Central memory CD8-positive, alpha-beta T cell (primary cell): ENCODE measurements at places on chromosomes 2 and 18.

- no peak overlapping the region for H3K27ac ChIP-seq
- H3K36me3 ChIP-seq: no peaks in the 10 kb centered on the region
- DNase-seq: no peak
- H3K4me3 ChIP-seq: no peak overlapping the region
- peaks cover 4% of the 10 kb centered on the region for H3K4me1 ChIP-seq
These were observed 128.3 kb upstream of the ATP5MC3 start for GRCh38 chr2:175309799-175310198.

- no peaks in the 10 kb centered on the region for H3K36me3 ChIP-seq
- H3K27ac ChIP-seq: no peak overlapping the region
- DNase-seq: no peak
- H3K4me3 ChIP-seq: no peak overlapping the region
- H3K4me1 ChIP-seq: no peaks in the 10 kb centered on the region
These were observed 10.0 kb upstream of the LAPTM4A start for GRCh38 chr2:20061476-20061875.

DNA sequence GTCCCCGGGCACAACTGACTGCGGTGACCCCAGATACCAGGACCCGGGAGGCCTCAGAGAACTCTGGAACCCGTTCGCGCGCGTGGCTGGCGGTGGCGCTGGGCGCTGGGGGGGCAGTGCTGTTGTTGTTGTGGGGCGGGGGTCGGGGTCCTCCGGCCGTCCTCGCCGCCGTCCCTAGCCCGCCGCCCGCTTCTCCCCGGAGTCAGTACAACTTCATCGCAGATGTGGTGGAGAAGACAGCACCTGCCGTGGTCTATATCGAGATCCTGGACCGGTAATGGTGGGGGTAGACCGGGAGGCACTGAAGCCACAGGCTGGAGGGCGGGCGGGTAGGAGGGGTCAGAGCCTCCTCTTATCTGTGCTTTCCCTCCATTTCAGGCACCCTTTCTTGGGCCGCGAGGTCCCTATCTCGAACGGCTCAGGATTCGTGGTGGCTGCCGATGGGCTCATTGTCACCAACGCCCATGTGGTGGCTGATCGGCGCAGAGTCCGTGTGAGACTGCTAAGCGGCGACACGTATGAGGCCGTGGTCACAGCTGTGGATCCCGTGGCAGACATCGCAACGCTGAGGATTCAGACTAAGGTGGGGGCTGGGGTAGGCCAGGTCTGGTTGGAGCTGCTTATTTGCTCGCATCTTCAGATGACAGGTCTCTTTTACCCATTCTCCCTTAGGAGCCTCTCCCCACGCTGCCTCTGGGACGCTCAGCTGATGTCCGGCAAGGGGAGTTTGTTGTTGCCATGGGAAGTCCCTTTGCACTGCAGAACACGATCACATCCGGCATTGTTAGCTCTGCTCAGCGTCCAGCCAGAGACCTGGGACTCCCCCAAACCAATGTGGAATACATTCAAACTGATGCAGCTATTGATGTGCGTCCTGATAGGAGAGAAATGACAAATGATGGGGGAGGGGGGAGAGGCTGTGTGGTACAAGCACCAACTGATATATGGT is 780 bp downstream of the HTRA2 start:
- H3K27me3 ChIP-seq: no peaks in the 10 kb centered on the region
- peaks cover 47% of the 10 kb centered on the region for H3K4me1 ChIP-seq

DNA sequence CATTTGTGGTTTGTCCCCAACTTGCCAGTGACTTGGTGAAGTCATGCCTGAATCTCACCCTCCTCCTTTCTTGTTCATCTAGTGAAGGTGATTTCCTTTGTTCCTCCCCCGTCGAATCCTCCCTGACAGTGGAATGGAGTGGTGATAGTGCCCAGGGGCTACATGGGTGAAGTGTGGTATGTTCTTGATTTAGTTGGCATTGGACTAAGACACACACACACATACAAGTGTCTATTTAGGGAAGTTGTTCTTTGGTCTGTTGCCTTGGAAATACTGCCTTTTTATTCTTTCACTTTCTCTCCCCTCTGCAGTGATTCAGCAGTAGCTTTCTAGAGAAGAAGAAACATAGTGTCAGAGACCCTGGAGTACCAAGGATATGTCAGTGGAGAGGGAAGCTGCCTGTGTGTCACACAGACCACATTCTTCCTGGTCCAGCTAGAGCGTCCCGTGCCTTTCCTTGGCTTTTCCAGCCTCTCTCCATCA is 10.9 kb downstream of the INPP4A start:
- peak; percentile 33 for DNase-seq
- peak overlapping the region; percentile 92 for H3K27ac ChIP-seq
- peaks cover 94% of the 10 kb centered on the region for H3K4me1 ChIP-seq
- H3K27me3 ChIP-seq: no peaks in the 10 kb centered on the region
- H3K36me3 ChIP-seq: peaks cover 19% of the 10 kb centered on the region

DNA sequence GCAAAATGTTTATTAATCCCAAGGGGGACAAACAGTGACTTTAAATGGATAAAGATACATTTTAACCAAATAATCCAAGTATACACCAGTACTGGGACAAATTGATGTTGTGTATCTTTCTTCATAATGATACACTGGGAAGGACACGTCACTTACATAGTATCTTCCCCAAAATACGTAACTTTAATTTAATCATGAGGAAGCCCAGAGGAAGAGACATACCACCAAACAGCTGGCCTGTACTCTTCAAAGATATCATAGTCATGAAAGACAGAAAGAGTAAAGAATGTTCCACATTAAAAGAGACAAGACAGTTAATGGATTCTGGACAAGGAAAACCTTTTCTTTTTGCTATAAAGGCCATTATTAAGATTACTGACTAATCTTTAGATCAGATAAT is 37.1 kb downstream of the AGFG1 start:
- peaks cover 4% of the 10 kb centered on the region for H3K36me3 ChIP-seq
- H3K4me3 ChIP-seq: no peak overlapping the region
- no peaks in the 10 kb centered on the region for H3K27me3 ChIP-seq

DNA sequence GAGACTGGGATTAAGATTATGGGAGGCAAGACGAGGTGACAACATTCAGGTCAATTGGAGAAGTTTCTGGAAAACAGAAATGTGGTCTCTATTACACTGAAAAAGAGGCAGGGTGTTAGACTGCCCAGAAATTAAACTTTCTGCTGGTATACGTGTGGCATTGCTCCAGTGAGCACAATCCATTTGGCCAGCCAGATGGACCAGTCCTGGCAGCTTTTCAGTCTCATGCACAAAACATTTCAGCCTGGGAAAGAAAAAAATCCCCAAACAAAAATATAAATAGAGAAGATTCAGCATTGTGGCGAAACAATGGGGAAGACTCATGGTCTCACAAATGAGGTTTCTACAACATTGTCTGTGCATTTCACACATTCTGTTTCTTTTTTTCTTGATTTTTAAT is 113.9 kb downstream of the HNMT start:
- H3K4me1 ChIP-seq: no peaks in the 10 kb centered on the region
- no peak overlapping the region for H3K27ac ChIP-seq
- no peaks in the 10 kb centered on the region for H3K27me3 ChIP-seq
- no peak for DNase-seq
- peaks cover 2% of the 10 kb centered on the region for H3K36me3 ChIP-seq

GRCh38 chr2:86786001-86786536 is 4.6 kb downstream of the CD8A start:
- peaks cover 57% of the 10 kb centered on the region for H3K4me1 ChIP-seq
- peak overlapping the region; percentile 76 for H3K4me3 ChIP-seq
- no peaks in the 10 kb centered on the region for H3K27me3 ChIP-seq
- H3K27ac ChIP-seq: peak overlapping the region; percentile 96

DNA sequence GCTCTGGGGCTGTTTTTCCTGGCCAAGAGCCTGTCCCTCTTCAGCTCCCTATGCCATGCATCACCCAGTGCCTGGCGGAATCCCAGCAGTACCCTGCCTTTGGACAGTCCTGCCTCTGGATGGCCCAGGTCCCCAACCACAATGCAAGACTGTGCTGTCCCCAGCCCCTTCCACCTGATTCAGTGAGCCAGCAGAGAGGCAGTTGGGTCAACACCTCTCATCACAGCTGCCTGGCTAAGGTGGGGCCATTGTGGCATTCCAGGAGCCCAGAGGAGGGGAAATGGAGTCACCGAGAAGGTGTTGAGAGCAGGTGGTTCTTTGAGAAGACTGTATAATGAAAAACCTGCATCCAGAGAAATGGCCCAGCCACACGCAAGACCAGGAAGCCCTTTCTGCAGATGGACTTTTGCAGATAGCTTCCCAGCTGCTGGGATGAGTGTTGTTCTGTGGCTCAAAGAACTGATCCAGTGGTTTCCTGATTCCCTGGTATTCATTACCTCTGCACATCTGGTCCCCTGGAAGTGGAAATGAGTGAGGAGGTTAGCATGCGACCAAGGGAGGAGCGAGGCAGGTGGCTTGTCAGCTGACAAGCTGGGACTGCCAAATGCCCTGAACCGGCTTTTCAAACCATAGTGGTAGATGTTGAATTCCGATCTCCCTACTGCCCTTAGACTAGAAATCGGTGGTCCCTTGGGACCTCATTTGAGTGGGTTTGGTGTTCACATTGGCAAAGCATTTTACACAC is 1.7 kb upstream of the ASPRV1 start:
- H3K4me3 ChIP-seq: no peak overlapping the region
- H3K27ac ChIP-seq: no peak overlapping the region
- no peaks in the 10 kb centered on the region for H3K27me3 ChIP-seq
- H3K4me1 ChIP-seq: peaks cover 1% of the 10 kb centered on the region
- DNase-seq: no peak

DNA sequence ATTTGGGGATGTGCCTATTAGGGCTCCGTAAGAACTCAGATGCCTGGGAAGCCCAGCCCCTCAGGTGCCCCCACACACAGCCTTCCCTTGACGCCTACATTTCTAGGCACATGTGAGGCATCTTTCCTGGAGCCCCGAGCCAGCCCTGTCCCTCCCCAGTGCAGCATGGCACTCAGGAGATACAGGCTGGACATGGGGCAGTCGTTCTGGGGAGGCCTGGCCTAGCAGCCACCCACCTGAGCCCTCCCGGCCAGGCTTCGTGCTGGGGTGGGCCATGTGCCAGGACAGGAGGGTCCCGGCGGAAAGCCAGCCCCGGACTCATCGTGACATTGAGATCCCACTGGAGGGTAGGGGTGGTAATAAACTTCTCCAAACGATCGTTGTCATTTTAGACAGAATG is 15.2 kb downstream of the BOK start:
- no peak for DNase-seq
- H3K4me3 ChIP-seq: no peak overlapping the region
- peaks cover 6% of the 10 kb centered on the region for H3K36me3 ChIP-seq
- no peaks in the 10 kb centered on the region for H3K27me3 ChIP-seq

- H3K27me3 ChIP-seq: peaks cover 84% of the 10 kb centered on the region
- no peak overlapping the region for H3K27ac ChIP-seq
These were observed 163.7 kb upstream of the RMP24 start for GRCh38 chr18:35808796-35809195.

GRCh38 chr2:26627350-26628105 is 13.6 kb downstream of the CIB4 start:
- H3K4me1 ChIP-seq: no peaks in the 10 kb centered on the region
- H3K4me3 ChIP-seq: no peak overlapping the region
- no peak overlapping the region for H3K27ac ChIP-seq
- DNase-seq: no peak
- no peaks in the 10 kb centered on the region for H3K36me3 ChIP-seq

DNA sequence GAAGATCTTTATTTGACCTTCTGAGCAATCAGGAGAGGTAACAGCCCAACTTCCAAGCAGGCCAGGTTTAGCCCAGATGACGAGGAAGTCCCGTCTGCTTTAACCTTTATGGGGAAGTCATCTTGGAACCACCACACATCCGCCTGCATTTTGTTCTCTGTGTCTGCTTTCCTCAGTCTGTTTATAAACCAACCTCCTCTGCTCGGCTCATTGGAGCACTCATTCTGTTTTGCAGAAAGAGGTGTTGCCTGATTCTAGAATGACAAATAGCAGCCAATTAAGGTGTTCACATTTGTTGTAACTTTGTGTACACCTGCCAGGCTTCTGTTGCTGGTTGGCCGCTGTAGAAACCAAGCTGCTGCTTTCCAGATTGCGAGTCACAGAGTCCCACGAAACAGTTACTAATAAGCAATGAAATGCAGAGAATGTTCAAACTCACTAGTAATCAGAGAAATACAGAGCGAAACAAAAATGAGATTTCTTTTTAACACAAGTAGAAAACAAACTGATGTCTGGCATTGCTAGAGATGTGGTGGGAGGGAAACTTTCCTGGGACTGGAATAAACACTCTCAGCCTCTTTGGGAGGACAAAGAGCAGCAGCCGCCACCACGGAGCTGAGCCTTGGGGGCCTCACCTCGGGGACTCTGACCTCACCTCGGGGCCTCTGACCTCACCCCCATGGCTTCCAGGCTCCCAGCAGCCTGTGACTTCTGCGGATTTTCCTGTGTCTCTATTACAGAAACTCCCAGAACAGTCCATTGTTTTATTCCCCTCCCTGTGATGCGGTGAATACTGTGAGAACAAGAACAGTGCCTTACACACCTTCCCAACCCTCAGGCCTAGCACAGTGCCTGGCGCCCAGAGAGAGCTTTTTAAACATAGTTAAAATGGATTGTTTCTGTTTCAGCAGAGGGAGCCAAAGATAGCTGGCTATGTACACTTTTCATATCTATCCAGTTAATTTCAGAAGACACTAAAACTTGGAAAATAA is 64.0 kb downstream of the MBP start:
- peak overlapping the region; percentile 71 for H3K4me3 ChIP-seq
- peak; percentile 58 for DNase-seq
- H3K4me1 ChIP-seq: peaks cover 94% of the 10 kb centered on the region
- H3K27me3 ChIP-seq: no peaks in the 10 kb centered on the region
- peaks cover 68% of the 10 kb centered on the region for H3K36me3 ChIP-seq

- no peak for DNase-seq
- H3K36me3 ChIP-seq: peaks cover 2% of the 10 kb centered on the region
- no peak overlapping the region for H3K27ac ChIP-seq
These were observed 58.2 kb downstream of the MYT1L start for GRCh38 chr2:2272841-2273240.

DNA sequence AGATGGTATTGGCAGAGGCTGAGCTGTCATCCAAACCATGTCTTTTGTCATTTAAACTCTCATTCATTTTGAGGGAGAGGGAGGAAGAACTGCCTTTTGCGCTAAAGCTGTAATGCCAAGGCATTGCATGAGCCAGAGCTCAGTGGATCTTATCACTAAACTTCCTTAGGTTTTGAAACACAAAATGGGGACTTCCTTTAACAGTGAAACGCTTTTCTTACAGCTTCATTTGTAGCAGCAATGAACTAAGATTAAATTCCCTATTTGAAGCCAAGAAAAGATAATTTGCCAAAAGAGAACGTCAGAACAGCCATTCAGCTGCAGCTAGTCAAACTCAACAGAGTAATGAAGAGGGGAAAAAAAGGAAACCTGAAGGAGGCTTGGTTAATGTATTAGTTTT is 143.5 kb upstream of the MMADHC start:
- no peak overlapping the region for H3K4me3 ChIP-seq
- no peaks in the 10 kb centered on the region for H3K36me3 ChIP-seq
- H3K27ac ChIP-seq: no peak overlapping the region
- H3K4me1 ChIP-seq: no peaks in the 10 kb centered on the region
- H3K27me3 ChIP-seq: peaks cover 10% of the 10 kb centered on the region
